ENCODE measurements at places on chromosomes 7 and 10.
A peak's percentile ranks its signal among the peaks of the same experiment; 100 is the strongest.

DNA sequence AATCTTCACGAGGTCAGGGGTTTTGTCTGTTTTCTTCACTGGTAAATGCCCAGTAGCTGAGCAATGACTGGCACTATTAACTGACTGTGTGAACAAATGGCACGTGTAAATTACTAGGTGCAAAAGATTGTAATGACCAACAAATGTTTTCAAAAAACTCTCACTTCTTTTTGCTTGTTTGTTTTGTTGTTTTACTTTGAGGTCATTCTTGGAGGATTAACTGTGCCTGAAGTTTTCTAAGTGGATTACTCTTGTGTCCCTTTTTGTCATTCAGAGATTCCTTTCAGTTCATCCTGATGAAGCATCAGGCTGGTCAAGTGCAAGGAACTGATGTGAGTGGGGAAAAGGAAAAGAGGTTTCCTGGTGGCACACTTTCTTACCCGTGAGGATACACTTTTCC lies 74.4 kb upstream of the PPP1R3C start:
- no peak for DNase-seq

DNA sequence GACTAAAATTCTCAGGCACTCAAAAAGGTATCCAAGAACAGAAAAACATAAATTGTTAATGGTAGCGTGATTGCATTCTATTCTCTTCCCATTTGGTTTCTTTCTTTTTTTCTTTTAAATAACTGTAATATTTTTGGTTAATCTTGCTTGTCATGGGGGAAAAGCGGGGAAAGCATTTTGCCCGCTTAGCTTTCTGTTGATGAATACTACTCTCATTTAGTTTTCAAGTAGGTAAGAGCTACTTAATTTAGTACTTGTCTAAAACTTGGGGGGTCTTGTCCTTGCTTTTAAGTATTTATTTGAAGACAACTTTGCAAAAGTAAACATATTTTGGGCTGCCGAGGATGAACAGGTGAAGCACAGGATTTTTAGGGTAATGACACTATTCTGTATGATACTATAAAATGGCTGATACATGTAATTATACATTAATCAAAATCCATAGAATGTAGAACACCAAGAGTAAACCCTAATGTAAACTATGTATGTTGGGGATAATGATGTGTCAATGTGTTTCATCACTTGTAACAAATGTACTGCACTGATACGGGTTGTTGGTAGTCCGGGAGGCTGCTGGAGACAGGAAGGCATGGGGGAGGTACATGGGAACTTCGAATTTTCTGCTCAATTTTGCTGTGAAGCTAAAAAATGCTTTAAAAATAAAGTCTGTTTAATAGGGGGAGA lies 1.7 kb downstream of the TES start:
- DNase-seq = no peak

DNA sequence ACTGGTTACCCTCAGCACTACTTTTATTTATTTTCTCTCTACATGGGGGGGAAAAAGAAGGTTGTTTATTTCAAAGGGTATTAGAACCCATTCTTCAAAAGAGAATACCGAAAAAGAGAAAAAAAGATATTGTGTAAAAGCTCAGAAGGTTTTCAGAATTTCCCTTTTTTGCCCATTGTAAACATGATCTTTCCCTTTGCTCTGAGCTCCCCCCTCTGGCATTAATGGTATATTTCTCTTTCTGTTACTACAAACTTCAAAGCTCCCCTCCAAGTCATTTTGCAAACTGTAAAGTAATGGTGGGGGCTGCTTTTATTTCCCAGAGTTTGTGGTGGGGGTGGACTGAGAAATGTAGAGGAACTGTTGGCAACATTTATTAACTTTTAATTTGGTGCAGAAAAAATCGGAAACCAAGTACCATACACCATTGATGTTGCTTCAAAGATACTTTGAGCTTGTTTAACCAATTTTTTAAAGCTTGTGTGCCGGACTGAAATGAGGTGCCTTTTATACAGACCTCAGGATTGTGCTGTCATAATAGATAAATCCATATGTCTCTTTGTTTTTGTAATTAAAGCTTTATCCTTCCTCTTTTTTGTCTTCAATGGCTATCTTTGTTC lies 181.5 kb downstream of the EXOC4 start:
- peak; percentile 46 for DNase-seq

DNA sequence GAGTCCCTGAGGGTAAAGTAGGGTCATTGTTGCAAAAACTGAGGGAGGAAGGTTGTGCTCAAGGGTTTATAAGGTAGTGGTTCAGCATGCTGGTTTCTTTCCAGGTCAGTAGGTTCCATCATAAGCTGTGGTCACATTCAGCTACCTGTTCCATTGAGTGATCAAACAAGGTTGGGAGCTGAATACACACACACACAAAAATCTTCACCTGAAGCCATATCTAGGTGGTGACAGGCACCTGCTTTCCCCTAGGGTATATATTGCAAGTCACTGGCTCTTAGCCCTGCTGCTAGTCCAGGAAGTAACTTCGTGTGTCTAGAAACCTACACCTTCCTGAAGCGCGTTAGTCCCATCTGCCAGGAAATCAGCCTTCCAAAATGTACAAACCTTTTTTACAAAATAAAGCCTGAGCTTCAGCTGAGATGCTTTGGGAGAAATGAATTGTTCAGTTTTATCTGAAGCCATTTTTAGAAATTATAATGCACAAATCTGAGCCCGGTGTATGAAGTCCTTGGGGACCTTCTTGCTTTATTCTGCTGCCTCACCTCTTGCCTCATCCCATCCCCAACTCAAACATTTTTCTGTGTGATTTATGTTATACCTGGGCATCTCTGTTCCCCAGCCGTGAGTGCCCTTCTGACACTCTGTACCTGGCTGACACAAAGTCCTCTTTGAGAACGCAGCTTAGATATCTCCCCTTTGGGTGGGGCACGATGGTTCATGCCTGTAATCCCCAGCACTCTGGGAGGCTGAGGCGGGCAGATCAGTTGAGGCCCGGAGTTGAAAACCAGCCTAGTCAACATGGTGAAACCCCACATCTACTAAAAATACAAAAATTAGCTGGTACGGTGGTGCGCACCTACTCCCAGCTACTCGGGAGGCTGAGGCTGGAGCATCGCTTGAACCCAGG lies 10.6 kb upstream of the LAMTOR4 start:
- no peak for DNase-seq

DNA sequence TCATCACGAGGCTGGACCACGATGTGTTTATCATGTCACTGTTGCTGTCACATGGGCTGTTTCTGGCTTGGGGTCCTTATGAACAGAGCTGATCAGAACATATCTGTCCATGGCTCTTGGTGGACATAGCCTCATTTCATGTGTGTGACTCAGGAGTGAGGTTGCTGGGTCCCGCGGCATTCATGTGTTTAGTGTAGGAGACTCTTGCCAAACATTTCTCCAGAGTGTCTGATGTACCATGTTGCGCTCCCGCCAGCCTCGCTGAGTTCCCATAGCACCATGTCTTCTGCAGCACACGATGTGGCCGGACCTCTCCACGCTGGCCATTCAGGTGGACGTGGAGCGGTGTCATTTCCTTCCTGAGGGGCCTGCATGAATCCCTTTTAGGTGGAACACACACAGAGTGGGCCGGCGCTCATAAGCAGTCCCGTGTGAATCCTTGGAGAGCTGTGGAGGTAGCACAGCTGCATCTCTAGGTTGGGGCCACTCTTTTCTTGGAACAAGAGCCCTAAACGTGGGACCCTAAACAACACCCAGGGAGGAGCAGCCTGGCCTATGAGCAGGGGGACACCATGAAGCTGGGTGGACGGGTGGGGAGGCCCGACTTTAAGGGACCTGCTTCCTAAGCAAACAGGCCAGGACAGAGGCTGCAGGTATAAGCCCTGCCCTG lies 134.6 kb downstream of the LHPP start:
- DNase-seq = no peak

- DNase-seq = peak; percentile 81
Measured at GRCh38 chr7:130349911-130350782, 5.5 kb downstream of the CPA5 start.

- DNase-seq = peak; percentile 15
Measured at GRCh38 chr10:127577376-127578258, 28.5 kb downstream of the NPS start.

GRCh38 chr7:103577059-103577458 lies 131.1 kb upstream of the SLC26A5 start:
- DNase-seq = no peak

- no peak for DNase-seq
Measured at GRCh38 chr7:93013446-93014061, 104.2 kb downstream of the SAMD9 start.

DNA sequence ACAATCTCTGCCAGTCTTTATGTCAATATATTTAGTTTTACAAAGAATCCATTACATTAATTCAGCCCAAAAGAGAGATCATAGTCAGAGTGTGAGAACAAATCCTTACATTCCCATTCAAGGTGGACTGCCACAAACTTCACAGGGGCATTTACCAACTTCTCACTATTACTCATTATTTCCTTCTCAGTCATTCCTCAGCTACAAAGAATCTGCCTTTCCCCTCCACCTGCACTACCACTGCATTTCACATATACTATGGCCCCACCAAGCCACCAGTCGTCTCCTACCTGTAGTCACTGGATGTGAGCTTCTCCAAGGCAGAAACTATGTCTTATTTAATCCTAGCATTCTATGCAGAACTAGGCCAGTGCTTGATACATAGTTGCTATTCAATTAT lies 94.3 kb downstream of the USP6NL start:
- no peak for DNase-seq

DNA sequence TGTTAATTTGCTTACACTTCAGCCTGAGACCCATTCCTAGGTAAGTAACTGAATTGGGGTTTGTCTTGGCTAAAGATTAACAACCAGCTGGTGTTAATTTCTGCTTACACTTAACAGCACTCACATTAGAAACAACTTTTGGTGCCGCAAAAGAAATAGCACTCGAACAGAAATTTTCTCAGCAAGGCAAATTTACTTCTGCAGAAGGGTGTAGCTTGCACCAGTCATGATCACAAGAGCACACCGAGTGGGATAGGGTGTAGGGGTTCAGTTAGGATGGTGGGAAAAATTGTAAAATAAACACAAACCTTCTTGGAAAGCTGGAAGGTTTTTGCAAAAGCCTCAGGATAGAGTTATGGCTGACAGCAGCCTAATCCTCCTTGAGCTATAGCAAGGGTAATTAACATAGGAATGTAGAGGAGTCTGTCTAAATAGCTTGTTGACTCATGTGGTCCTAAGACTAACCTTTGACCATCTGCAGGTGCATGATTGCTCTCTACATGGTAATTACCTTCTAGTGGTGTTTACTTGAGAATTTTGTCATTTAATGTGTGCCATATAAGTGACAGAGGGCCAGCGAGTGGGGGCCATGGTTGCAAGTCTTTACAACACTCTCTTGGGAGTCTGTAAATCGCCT lies 67.8 kb upstream of the CDK13 start:
- no peak for DNase-seq
